ENCODE measurements at places on chromosomes 7 and 10. TPM values are rescaled to one million over a fixed set of nuclear protein-coding genes. Genes with fewer than 3 reads are reported as not detected.

Gene TAF6
- polyA plus RNA-seq = 40.8 TPM

- peaks cover 2% of the 10 kb centered on the region for H3K36me3 ChIP-seq
- no peak overlapping the region for H3K4me3 ChIP-seq
- no peak for DNase-seq
- no peaks in the 10 kb centered on the region for H3K27me3 ChIP-seq
Measured at GRCh38 chr10:118031351-118032075, 15.2 kb downstream of the RAB11FIP2 start.

DNA sequence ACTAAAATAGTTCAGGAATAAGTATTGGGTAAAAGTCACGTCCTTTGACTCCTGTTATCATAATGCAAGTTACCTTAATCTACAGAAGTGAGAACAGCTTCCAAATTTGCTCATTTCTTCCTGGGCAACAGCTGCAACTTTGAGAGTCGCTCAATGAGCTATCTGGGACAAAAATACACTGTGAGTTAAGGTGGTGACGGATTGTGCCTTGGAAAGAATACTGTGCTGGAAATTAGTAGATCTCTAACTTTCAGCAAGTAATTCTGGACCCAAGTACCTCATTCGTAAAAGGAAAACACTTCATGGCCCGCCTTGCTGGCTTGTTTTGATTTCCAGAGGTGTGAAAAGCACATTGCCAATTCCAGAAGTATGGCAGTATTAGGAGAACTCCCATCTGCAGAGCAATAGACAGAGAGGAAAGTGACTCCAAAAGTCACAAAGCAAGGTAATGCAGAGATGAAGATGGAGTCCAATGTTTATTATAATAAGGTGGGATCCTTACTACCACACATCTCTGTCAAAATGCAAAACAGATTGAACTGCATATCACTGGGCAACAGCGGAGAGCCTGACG is 626.0 kb downstream of the SORCS3 start:
- no peak overlapping the region for H3K4me3 ChIP-seq
- no peaks in the 10 kb centered on the region for H3K36me3 ChIP-seq
- DNase-seq = no peak
- H3K27ac ChIP-seq = no peak overlapping the region
- H3K4me1 ChIP-seq = no peaks in the 10 kb centered on the region

- no peaks in the 10 kb centered on the region for H3K27me3 ChIP-seq
- H3K36me3 ChIP-seq = no peaks in the 10 kb centered on the region
- H3K4me1 ChIP-seq = peaks cover 10% of the 10 kb centered on the region
- DNase-seq = no peak
- no peak overlapping the region for H3K4me3 ChIP-seq
Measured at GRCh38 chr7:131369354-131369753, 41.7 kb downstream of the MKLN1 start.

Gene AKR1C8
- not detected for polyA plus RNA-seq

DNA sequence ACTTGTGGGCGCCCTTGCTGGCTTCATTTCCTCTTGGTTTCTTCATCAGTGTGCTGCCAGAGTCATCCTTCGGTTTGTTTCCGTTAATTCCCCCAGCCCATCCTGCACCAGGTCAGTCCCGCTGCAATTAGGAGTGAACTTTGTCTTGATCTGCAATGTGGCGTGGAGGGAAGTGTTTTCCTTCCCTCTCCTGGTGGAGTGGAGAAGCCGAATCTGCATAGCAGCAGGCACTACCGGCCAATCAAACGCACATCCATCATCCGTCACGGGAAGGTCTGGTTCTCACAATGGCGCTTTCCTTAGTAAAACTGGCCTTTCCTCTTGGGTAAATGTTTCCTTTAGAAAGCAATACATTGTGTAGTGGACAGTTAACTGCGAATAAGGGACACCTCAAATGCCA is 337.5 kb downstream of the CXCL12 start:
- H3K27me3 ChIP-seq = no peaks in the 10 kb centered on the region
- no peaks in the 10 kb centered on the region for H3K36me3 ChIP-seq
- H3K27ac ChIP-seq = no peak overlapping the region
- no peak overlapping the region for H3K4me3 ChIP-seq
- no peaks in the 10 kb centered on the region for H3K4me1 ChIP-seq

- DNase-seq = no peak
- H3K27me3 ChIP-seq = no peaks in the 10 kb centered on the region
- H3K4me1 ChIP-seq = peaks cover 4% of the 10 kb centered on the region
- H3K27ac ChIP-seq = no peak overlapping the region
- H3K36me3 ChIP-seq = peaks cover 8% of the 10 kb centered on the region
Measured at GRCh38 chr7:4998910-4999309, 39.9 kb upstream of the MMD2 start.

DNA sequence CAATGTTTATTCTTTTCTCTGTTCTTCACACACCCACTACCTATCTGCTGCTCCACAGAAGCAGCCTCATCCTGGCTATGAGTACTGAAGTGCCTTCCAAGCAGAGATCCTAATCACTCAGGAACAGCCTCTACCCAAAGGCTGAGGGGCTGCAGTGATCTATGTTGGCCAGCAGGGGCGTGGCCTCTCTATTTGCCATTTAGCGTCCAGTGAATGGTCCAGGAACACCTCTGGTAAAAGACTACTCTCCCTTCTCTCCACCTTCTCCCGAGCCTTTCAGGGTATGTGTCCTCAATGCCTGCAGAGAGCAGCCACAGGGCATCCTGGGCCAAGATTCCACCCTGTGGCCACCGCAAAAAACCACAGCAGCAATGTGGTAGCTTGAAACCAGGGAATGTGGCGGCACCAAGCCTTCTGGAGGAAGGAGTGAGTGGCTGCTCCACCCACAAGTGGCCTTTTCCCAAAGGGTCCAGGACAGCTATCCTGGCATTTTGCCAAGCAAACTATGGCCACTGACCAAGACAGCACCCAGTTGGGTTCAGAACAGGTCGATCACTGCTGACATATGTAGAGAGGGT is 70.9 kb downstream of the SYPL1 start:
- H3K4me3 ChIP-seq = no peak overlapping the region
- no peak overlapping the region for H3K27ac ChIP-seq
- no peaks in the 10 kb centered on the region for H3K36me3 ChIP-seq
- H3K4me1 ChIP-seq = no peaks in the 10 kb centered on the region
- no peak for DNase-seq
- H3K27me3 ChIP-seq = no peaks in the 10 kb centered on the region

Gene GIMAP5
- polyA plus RNA-seq = 3.8 TPM

Measured in GM12878 (cell line).